ENCODE measurements at places on chromosomes 4 and X. TPM values are rescaled to one million over a fixed set of nuclear protein-coding genes. Genes with fewer than 3 reads are reported as not detected.

DNA sequence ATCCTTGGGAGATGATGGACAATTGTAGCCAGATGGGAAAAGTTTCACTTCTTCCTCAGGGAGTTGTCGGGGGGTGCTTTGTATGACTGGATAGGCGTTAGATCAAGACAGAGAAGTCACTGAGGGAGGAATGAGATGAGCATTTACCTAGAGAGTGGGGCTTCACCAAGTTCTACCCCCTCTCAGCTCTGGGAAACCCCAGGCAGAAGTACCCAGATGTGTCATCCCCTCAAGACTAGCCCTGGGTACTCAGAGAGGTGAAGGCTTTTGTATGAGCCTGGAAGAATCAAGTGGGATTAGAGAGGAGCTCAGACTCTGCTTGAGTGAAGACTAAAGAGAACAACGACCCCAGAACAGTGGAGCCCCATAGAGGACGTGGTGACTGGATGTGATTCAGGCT lies 1.9 kb downstream of the MAGEB1 start:
- DNase-seq, result no peak

DNA sequence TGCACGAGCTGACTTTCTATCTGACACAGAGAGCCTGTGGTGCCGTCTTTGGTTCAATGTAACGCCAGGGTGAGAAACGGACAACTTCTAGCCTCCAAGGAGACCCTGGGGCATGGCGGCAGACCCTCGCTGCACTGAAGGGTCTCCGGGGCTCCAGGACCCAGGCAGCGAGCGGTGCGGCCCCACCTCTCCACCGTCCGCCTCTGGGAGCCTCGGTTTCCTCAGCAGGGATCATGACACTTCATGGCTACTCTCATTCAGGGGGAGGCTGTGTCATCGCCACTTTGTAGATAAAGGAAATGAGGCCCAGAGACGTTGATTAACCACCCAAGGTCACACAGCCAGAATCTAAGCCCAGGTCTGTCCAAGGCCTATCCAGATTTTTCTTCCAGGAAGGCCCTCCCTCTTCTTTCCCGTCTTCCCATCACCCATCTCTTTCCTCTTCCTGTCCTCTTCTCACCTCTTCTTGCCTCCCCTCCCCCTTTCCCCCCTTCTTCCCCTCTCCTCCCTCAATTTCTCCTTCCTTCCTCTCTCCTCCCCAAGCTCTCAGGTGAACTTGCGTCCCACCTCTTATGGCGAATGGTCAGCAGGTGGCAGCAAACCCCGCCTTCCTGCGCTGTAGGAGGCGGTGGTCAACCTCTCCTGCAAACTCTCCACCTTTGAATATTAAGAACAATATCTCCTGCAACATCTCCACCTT lies 69.3 kb upstream of the HMX1 start:
- no peak for DNase-seq

- DNase-seq, result peak; percentile 45
Measured at GRCh38 chr4:24235618-24236017, 345.8 kb upstream of the PPARGC1A start.

DNA sequence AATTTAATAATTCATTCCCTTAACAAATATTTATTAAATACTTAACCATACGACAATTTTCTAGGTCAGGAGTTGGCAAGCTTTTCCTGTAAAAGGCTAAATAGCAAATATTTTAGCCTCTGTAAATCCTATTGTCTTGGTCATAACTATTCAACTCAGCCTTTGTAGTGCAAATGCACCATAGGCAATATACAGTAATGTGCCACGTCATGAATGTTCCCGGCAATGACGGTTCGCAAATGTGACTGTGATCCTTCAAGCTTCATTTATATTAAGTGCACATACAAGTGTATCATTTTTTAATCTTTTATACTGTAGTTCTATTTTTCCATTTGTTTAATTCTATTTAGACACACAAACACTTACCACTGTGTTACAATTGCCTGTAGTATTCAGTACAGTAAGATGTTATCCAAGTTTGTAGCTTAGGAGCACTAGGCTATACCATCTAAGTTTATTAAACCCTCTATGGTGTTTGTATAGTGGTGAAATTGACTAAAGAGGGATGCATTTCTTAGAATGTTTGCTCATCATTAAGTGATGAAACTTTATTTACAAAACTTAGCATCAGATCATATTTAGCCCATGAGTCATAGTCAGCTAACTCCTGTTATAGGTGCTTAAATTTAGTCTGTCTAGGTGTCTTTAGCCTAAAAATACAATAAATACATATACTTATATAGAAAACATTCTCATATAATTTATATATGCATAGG lies 553.6 kb downstream of the STPG2 start:
- no peak for DNase-seq

Gene CCDC120
- total RNA-seq, result not detected
